ENCODE measurements at places on chromosomes 7 and 10.

- no peak for DNase-seq
These were observed 116.6 kb upstream of the CDK1 start for GRCh38 chr10:60661637-60662036.

- no peak for DNase-seq
These were observed 6.3 kb downstream of the WNT16 start for GRCh38 chr7:121334875-121335648.

- no peak for DNase-seq
These were observed 1.0 kb downstream of the TRPV5 start for GRCh38 chr7:142932386-142933091.

- no peak for DNase-seq
These were observed 24.2 kb upstream of the PCBD1 start for GRCh38 chr10:70912556-70912955.

DNA sequence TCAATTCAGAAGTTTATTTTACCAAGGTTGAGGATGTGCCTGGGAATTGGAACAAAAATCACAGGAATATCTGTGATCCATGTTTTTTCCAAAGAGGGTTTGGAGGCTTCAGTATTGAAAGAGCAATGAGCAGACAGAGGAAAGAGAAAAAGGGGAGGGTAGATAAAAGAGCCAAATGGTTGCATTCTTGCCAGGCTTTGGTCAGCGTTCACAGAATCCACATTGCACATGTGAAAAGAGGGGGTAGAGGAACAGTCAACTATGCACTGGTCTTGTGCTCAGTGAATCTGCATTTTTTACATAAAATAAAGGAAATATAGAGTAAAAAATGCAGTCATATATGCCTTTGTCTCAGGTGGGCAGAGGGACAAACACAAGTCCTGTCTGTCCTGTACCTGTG, 20.6 kb upstream of the ERCC6 start:
- DNase-seq: no peak

DNA sequence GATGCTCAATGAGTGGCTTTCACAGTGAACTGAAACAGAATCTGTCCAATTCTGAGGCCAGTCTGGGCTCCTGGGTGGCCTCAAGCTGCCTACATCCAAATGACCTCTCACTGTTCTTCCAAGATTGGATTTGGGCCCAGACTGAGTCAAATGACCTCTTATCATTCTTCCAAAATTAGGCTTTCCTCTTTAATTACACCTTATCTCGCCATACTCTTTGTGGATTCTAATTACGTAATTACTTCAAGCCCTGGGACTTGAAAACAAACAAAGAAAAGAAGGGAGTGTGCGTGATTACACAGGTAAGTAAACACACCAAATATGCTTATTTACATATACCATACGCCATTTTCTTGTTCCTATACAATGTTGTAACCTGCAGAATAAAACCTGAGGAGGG, 18.8 kb downstream of the SORBS1 start:
- no peak for DNase-seq

DNA sequence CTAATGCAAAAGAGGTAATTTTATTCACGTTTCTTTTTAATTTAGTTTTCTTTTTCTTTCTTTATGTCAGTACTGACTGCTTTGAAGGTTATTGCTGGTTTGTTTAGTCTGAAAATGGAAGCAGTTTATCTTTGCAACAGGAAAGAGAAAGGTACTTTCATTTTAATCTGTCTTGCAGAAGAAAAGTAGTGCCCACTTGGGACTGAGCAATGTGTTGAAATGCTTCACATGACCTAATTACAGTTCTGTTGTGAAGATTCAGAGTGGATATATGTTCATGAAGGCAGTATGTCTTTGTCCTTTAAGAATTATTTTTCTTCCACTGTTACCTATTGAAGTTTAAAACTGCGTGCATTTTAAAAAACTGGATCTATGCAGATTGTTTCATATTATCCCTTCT, 80.1 kb downstream of the ANKIB1 start:
- no peak for DNase-seq

DNA sequence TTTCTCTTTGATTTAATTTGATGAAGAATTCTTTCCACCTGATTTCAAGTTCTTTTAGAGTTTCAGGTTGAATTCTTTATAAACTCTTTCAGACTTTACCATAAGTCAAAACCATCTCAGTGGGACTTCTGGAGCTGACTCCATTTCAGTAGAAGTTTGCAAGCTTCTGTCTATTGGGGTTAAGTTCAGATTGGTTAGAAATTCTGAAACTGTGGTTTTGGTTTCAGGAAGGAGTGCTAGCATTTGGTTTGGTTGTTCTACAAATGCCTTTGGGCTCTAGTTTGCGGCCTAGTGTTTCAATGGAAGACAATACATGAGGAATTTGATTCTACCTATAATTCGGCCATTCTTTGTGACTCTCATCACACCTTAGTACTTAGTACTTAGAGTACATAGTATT, 176.8 kb upstream of the RHOBTB1 start:
- DNase-seq: no peak

DNA sequence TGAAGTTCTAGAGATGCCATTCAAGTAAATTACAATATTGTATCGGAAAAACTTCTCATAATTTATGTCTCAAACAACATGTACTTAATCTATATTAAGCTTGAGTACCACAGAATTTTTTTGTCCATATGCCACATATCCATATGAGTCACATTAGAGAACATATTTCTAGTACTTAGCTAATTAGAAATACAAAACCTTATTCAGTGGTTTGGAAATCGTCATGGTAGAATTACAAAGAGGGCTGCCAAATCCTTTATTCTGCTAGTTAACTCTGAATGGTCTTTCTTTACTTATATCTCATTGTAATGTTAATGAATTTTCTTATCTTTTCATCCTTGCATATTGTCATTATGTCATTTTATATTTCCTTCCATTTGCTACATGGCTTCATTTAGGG, 9.0 kb upstream of the VIM start:
- DNase-seq: peak; percentile 55

DNA sequence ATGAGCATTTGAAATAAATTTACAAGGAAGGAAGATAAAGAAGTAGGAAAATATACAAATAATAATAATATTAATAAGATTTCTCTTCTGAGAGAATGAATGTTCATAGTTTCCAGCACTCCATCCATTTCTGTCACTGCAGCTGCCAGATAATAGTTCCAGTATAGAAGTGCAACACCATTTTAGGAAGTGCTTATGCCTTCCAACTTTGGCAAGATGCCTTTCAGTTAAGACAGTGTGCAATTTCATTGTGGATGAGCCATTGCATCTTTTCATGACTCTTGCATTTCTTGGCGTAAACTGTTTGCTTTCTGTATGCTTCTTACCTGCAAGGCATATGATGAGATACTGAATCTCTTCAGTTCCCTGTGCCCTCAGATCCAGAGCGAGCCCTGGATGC, 185.0 kb downstream of the PDE1C start:
- DNase-seq: no peak

DNA sequence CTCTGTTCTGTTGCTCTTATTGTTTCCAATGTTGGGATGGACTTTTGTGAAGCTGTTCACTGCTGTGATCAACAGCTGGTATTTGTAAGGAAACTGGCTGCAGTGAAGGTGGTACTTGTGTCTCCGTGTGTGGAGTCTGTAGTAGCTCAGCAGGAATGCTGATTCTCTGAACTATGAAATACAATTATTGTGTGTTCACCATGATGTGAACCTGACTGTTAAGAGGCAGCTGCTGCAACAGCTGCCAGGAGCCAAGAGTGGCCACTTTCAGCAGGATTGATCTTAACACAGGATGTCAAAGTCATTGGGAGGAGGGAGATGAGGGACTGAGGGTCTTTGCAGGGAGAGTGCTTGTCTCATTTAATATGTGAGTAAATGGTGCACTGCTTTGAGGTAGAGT, 13.9 kb downstream of the VSTM2A start:
- peak; percentile 84 for DNase-seq

DNA sequence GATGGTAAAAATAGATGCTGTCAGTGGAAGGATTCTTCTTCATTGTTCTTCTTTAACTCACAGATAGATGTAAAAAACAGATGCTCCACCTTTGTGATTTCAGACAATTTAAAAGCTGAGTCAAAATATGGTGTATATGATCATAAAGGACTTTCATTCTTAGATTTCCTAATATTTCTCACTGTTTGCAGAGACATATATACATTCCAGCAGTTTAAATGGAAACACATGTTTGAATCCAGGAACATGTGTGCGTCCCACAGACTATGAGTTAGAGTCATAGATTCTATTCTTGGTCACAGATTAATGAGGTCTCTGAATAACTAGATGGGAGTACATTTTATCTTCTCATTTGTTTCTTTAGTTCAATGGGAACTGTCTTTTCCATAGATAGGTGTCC, 109.6 kb downstream of the BICC1 start:
- DNase-seq: peak; percentile 45

DNA sequence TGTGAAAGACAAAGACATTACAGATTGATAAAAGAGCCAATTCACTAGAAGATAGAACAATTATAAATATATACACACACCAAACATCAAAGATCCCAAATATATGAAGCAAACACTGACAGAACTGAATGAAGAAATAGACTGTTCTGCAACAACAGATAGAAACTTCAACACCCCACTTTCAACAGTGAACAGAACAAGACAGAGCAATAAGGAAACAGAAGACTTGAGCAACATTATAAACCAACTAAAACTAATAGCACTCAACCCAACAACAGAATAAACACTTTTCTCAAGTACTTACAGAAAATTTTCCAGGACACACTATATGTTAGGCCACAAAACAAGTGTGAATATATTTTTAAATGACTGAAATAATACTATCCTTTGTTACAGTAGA, 10.9 kb downstream of the CDCA7L start:
- no peak for DNase-seq

GRCh38 chr7:107392830-107393229, 77.0 kb upstream of the GPR22 start:
- no peak for DNase-seq

DNA sequence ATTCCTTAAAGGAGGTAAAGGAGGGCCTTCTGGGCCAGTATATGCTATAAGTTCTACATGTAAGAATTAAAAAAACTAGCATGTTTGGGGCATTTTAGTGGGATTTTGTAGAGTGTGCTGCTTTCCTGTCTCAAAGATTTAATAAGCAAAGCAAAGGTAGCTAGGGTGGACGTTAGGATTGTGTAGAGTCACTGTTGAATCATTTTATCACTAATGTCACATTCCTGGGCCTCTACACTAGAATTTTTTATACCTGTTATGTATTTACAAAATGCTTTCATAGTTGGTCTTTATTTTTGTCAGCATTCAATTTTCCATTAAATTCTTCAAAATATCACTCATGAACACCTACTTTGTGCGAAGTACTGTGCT, 139.4 kb upstream of the PHYHIPL start:
- no peak for DNase-seq

DNA sequence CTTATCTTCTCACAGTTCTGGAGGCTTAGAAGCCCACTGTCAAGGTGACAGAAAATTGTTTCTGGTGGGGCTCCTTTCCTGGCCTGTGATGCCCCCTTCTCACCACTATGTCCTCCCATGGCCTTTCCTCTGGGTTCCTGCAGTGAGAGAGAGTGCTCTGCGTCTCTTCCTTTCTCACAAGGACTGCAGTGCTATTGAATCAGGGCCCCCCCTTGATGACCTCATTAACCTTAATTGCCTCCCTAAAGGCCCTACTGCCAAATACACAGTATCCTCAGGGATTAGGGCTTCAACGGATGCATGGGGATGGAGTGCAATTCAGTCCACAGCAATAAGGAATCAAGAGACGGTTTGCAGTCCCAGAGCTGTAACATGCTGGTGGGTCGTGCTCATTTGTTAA, 82.0 kb upstream of the GRB10 start:
- peak; percentile 47 for DNase-seq

GRCh38 chr7:947391-948210, 6.9 kb downstream of the ADAP1 start:
- DNase-seq: no peak

GRCh38 chr10:79601939-79602338, 8.8 kb upstream of the SFTPA1 start:
- DNase-seq: no peak

GRCh38 chr10:63534723-63535122, 13.5 kb downstream of the REEP3 start:
- DNase-seq: no peak

GRCh38 chr7:80393786-80394185, 118.1 kb downstream of the GNAT3 start:
- no peak for DNase-seq

DNA sequence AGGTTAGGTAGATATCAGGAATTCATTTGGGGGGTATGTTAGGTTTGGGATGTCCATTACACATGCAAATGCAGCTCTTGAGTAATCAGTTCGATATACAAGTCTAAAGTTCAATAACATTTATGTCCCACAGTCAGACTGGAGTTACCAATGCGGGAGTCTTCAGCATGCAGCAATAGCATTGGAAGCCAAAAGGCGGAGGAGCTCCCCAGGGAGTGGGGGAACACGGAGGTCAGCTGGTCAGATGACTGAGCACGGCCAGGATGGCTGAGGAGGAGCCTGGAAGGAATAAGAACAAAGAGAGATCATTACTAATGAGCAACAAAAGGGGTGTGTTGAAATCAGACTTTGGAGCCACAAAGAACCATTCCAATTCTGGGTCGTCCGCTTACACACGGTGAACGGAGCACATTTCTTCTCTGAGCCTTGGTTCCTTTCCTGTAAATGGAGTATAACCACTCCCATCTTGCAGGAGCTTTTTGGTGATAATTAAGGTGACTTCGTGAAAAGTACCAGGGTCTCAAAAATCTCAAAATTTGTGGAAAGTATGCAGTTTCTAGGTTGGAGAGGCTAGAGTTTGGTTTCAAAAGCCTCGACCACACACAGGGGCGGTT, 478 bp upstream of the ZNF22 start:
- peak; percentile 94 for DNase-seq

DNA sequence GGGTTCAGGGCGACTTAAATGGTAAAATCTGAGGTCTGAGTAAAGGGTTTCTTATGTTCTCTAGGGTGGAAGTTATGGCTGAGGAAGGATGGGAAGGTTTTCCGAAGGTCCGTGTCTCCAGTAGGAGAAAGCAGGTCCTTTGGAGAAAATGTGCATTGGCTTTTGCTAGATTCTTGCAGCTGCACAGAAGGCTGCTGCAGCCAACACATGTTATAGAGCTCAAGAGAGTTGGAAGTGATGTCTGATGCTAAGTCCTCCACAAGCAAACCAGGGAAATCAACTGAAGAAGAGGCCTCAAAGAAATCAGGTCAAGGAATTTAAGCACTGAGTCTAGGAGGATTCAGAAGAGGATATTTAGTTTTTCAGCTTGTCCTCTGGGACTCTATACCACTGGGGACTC, 404.6 kb downstream of the LRMDA start:
- no peak for DNase-seq

DNA sequence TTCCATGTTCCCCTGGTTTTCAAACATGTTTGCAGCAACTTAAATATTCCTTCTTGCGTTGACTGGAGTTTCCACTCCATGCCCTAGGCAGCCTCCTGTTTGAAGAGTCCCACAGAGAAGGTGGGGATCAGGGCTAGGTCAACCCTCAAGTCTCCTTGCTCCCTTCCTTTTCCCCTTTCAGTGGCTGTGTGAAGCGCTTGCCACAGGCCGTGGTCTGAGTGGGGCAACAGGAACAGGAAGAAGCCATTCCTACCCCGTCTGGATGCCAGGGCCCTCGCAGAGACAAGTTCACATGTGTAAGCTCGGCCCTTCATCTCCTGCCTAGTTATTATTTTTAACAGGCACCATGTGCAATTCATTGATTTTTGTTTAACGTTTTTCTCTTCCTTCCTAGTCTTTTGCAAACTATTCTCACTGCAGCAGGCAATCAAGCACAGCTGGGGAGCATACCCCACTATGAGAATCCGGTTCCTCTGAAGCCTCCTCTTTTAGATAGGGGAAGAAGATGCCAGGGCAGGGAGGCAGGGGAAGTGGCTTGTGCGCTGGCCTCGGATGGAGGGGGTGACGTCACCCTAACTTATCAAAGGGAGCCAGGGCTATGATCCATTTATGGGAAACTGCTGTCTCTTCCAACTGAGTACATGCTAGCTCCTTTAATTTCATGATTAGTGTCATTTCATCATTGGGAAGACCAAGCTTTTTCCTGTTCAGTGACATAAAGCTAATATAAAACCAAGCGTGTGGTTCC, 64.2 kb downstream of the PRLHR start:
- peak; percentile 16 for DNase-seq
